Gastroesophageal sphincter (tissue), 4 donors: ENCODE measurements at places on chromosomes 6 and 20.
A peak's percentile ranks its signal among the peaks of the same experiment; 100 is the strongest.

DNA sequence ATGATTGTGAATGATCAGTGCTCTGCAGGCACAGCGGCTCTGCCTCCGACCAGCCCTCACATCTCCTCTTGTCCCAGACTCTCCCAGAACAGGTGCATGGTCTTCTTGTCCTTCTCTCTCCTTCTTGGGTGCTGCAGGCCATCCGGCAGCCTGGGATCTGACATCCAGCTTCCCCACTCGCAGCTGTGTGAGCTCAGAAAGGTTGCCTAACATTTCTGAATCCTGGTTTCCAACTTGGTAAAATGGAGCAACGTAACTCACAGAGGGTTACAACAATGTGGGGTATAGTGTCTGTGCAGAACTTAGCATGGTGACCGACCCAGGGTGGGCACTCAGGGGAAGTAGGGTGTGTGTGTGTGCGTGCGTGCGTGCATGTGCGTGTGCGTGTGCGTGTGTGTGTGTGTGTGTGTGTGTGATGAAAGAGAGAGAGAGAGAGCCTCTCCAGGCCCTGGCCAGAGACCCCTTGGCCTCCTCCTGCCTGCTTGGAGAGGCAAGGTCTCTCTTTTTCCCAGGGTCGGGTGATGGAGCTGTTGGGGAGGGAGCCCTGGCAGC is 110.1 kb downstream of the SNX5 start:
- ATAC-seq: no peak

DNA sequence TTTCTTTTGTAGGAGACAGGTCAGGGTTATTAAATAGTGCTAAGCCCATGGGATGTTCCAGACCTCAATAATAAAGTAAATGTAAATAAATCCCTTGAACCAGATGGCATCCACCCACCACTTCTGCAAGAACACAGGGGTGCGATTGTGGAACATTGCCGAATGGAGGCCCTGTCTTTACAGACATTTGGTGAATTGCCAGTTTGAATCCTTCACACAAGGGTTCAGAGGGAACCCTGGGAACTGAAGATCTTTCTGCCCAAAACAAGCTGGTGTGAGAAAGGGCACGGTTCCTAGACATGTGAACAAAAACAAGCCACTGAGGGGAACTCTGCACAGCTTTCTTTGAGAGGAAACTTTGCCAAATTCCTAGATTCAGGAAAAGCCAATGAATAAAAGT is 30.2 kb upstream of the RNF8 start:
- no peak for ATAC-seq

DNA sequence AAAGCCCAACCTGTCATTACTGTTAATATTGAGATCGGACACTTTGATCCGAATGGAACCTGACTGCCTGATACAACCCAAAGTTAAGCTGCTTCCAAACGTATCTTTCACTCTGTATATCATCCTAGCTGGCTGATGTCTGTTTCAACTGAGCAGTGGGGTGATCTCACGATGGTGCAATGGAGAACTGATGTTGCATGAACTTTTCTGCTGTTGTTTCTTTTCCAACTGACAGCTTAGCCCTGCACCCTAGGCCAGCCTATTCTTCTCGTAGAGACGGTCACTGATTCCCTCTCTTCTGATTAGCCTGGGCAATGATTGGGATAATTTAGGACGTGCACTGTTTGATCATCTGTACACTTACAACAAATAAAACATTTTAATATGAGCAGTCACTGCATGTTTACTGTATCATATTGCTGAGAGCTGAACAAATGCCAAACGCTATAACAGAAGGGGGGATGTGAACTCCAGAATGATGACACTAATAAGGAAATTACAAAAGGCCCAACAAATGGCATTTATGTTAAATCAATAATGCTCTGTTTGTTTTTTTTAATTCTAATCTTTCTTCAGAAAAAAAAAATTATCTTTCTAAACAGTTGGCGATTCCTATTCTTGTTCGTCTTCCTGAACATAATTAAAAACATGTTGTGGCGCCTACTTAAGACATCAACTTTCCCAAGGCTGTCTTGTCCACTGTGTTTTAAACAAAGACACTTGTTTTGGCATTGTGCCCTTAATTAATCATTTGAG is 184.8 kb downstream of the ZNF217 start:
- peak; percentile 66 for ATAC-seq

- no peak for ATAC-seq
These were observed 301 bp downstream of the PPP1R3D start for GRCh38 chr20:59939879-59940128.

GRCh38 chr20:48189181-48189580 is 403.9 kb upstream of the SULF2 start:
- ATAC-seq: no peak

DNA sequence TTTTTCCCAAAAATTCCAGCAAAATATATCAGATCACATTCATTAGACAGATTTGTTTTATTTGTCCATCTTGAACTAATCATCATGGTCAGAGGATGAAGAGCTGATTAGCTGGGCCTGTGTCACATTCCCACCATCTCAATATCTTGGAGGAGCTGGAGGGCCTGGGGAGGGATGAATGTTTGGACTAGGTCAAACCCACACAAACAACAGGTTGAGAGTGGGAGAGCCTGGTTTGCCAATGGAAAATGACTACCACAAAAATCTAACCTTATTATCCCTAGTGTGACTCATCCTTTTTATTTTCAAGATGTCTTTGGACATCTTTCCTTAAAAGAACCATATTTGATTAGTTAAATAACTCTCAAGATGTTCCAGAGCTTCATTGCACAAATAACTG is 242.4 kb downstream of the OGFRL1 start:
- no peak for ATAC-seq

DNA sequence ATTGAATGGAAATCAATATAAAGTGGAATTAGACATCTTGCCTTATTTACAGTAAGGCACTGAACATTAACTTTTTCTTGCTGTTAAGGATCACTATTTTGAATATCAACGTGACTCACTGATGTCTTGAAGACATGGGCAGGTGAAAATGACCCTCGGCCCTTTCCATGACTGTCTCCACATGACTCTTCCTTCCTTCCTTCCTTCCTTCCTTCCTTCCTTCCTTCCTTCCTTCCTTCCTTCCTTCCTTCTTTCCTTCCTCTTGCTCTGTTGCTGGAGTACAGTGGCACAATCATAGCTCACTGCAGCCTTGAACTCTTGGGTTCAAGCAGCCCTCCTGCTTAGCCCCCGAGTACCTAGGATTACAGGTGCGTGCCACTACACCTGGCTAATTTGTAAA is 52.2 kb upstream of the TOX2 start:
- no peak for ATAC-seq

DNA sequence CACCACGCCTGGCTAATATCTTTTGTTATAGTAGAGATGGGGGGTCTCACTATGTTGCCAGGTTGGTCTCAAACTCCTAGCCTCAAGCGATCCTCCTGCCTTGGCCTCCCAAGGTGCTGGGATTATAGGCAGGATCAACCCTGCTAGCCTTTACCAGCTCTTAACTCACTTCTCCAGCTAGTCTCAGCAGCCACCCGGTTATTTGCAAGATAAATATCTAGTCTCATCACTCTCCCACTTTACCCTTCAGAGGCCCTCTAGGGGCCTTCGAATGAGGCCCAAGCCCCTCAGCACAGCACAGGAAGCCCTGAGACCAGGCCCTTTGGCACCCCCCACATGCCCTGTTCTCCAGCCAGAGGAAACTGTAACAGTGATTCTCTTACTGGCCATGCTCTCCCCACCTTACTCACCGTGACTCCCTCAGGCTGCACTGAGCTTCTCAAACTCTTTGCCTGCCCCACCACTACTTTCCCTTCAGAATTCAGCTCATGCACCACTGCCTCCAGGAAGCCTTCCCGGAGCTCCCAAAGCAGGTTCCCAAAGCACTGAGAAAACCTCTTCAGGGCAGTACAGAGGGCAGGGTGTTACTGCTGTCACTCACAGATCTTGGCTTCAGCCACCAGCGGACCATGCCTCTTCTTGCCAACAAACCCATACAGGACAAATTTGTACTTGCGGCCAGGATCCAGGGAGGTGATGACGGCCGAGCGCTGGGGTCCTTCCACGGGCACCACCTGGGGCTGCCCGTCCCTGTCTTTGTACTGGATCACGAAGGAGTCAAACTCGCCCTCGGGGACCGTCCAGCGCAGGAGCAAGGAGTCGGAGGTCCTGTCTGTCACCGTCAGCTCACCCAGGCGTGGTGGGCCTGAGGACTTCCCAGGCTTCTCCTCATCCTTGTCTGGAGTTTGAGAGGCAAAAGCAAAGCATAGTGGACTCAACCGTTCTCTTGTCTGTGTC is 25.0 kb downstream of the TNXB start:
- no peak for ATAC-seq

DNA sequence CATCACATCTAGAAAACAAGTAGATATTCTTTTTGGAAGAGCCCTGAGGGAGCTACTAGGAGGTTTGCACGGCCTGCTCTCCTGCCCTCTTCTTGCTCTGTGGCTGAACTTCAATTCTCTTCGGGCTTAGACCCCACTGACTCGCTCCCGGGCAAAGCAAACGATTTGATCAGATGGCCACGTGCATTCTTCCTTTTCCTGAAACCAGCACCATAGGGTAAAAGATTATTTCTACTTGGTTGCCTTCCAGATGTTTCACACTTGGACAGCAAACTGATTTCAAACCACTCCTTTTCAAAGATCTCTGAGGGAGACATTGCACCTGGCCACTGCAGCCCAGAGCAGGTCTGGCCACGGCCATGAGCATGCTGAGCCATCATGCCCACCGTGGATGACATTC is at the start of gene SLC22A1:
SLC22A1 (plus strand) TSS at position 258 of the 400 bp plus-strand sequence; CDS start at position 379, 121 bp downstream.
- no peak for ATAC-seq

- no peak for ATAC-seq
These were observed 62.2 kb upstream of the PLN start for GRCh38 chr6:118485601-118486550.

DNA sequence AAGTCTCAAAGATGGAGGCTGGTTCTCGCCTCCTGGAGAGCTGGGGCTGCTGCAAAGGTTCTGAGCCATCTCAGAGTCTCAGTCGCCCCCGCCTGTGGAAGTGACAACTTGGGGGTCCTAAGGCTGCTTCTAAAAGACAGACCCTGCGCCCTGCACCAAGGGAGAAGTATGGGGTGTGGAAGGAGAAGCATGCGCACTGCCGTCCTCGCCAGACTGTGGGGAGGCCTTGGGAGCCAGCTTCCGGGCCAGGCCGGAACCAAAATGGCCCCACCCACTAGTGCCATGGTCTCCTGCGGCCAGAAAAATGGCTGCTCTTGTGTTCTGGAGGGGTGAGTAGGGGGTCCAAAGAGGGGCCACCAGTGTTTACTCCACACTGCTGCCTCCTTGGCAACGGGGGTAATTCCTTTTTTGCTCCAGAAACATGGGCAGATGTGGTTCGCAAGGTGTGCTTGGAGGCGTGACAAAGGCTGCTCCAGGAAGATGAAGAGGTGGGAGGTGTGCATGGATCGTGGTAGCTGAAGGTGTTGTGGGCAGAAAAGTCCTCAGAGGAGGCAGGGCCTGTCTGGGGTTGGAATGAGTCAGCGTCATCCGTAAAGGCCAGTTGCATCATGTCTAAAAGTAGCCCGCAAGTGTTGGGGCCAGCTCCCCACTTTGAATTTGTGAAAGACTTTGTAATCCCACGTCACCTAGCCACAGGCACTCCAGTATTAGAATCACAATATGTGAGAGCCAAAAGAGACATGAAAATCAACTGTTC is 329.8 kb upstream of the SOX4 start:
- no peak for ATAC-seq

GRCh38 chr6:38483526-38483925 is 156.2 kb downstream of the BTBD9 start:
- no peak for ATAC-seq

GRCh38 chr20:10419550-10420133 is 14.4 kb downstream of the MKKS start:
- ATAC-seq: no peak

- ATAC-seq: no peak
These were observed 14.3 kb downstream of the ACSS1 start for GRCh38 chr20:25043499-25044260.

DNA sequence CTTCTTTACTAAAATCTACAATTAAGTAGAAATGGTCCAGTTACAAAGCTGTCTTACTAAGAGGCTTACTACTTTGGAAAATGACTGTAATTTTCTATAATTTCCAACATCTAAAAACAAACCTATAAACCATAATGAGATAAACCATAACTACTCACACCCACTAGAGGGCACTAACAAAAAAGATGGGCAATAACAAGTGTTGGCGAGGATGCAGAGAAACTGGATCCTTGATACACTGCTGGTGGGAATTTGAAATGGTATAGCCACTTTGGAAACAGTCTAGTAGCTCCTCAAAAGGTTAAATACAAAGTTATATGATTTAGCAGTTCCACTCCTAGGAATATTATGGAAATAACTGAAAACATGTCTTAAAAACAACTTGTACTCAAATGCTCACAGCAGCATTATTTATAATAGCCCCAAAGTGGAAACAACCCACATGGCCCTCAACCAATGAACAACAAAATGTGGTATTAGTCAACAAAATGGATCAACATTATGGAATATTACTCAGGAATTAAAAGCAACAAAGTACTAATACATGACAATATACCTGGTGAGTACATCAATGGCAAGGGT is 50.6 kb downstream of the GJA10 start:
- ATAC-seq: no peak

DNA sequence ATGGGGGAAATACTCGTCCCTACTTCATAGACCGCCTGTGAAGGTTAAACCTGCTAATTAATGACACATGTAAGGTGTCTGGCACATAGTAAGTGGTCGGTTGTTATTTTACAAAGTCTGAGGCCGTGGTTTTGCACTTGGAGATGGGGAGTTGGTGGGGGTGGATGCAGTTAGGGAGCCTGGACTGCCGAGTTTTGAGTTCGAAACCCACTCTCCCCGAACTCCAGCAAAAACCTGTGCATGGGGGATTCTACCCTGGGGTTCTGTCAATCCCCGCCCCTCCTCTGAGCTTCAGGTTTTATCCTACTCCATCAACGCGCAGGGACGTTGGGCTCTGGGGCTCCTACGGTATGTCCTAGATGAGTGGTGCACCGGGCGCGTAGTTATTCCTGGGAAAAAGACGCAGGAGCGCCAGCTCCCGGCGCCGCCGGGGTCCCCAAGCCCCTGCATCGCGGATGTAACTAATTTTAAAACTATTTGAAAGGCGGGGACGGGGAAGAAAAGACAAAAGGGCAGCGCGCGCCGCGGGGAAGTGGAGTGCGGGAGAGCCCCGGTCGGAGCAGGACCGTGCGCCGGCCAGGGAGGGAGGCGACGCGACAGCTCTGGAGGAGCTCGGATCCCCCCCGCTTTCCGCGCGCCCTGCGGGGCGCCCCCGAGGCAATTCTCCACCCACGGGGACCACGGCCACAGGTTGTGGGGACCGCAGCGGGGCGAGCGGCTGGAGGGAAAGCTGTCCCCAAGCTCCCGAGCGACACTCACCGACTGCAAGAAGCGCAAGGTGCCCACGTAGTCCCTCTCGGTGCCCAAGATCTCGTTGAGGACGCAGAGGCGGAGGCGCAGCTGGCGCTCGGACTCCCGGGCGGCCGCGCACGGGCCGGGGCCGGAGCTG is 672 bp downstream of the PREX1 start:
- no peak for ATAC-seq

DNA sequence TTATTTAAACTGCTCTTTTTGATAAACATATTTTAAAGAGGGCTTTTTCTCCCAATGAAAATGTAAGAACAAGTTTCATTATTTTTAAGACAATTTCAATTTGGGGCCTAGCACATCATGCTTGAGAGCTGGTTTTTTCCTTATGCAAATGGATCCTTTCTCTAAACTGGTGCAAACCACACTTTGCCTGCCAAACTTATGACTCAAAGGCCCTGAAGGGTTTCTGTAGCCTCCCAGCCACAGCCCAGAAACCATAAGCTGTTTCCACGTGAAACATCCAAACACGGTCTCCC is 451 bp upstream of the HSF2 start:
- ATAC-seq: no peak
